Non-pigmented ciliary epithelial cell (primary cell): ENCODE measurements at places on chromosomes 2 and 18.

- DNase-seq: no peak
Measured at GRCh38 chr2:101368376-101368775, 18.9 kb downstream of the CREG2 start.

- DNase-seq: no peak
Measured at GRCh38 chr2:191799526-191799925, 47.4 kb downstream of the CAVIN2 start.

DNA sequence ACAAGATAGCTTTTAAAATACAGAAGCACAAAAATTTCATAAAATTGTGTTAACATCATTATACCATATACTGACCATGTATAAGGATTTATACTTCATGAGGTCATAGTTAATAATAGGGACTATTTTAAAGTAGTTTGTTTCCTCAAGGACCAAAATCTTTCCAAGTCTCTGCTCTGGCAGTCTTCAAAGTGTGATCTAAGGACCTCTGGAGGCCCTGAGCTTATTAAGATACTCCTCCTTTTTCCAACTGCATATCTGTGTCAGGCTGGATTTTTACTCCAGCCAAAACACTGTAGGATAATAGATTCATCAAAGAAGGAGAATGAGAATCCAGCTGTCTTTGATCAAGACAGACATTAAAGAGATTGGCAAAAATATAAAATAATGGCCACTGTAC is 1.7 kb upstream of the SCYGR2 start:
- DNase-seq: no peak

DNA sequence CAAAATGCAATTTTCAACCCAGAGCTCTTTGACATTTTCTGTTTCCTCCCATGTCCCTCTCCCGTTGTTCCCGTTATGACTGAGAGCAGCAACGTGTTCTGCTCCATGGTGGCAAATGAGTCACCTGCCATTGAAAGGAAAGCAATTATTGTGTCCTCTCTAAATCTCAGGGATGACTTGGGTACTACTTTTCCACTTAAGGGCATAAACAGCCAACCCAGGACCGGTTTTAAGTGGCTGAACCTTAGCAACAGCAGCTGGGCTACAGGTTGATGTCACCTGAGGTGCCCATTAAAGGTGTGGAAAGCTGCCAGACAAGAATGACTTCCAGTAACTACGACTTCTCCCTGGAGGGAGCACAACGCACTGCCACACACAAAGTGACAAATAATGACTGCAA is 236.8 kb downstream of the NCKAP5 start:
- no peak for DNase-seq

GRCh38 chr2:239774142-239774462 is 251.0 kb downstream of the NDUFA10 start:
- no peak for DNase-seq

- no peak for DNase-seq
Measured at GRCh38 chr2:109601783-109602182, 12.0 kb downstream of the SEPTIN10 start.

GRCh38 chr2:72338076-72338475 is 190.4 kb upstream of the CYP26B1 start:
- no peak for DNase-seq

DNA sequence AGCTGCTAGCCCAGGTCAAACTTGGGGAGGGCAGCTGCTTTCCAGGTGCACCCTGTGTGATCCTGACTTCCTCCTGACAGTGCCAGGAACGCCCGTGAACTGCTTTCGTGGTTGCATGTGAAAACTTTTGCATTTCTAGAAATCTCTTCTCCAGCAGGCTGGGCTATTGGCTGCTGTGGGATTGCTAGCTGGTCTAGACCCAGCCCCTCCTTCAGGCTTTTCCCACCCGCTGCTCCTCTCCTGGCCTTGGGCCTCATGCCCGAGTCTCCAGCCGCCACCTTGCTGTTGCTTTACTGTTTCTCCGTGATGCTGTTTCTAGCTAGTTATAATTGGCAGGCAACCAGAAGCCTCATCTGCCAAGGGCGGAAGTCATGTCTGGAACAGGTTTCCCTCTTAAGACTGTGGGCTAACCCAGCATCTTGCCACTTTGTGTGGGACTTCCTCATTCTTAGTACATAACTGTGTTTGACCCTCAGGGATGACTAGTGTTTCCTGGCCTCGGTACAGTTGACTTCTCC is 27.0 kb upstream of the MGAT4A start:
- peak; percentile 44 for DNase-seq

GRCh38 chr2:223042704-223043118 is 9.3 kb upstream of the KCNE4 start:
- no peak for DNase-seq

- DNase-seq: no peak
Measured at GRCh38 chr2:239306274-239307220, 94.3 kb downstream of the HDAC4 start.

- no peak for DNase-seq
Measured at GRCh38 chr2:227626580-227627151, 9.4 kb downstream of the SCYGR4 start.

GRCh38 chr2:26509141-26509540 is 31.2 kb upstream of the OTOF start:
- DNase-seq: no peak

- DNase-seq: no peak
Measured at GRCh38 chr2:9252002-9252357, 45.4 kb downstream of the ASAP2 start.
